Glomerular endothelial cell (primary cell): ENCODE measurements at places on chromosomes 2 and 18. TPM values are rescaled to one million over a fixed set of nuclear protein-coding genes. Genes with fewer than 3 reads are reported as not detected.

The GPR35 gene
- 0.23 and 0.24 TPM in 2 replicates for total RNA-seq

The ZNF397 gene
- total RNA-seq = 2.9 and 7.0 TPM in 2 replicates

The SP140 gene
- total RNA-seq = 0.10 TPM in 1 of 2 replicates, not detected in the other

GRCh38 chr2:241539616-241540374, 18.8 kb upstream of the BOK start:
- no peak for DNase-seq

DNA sequence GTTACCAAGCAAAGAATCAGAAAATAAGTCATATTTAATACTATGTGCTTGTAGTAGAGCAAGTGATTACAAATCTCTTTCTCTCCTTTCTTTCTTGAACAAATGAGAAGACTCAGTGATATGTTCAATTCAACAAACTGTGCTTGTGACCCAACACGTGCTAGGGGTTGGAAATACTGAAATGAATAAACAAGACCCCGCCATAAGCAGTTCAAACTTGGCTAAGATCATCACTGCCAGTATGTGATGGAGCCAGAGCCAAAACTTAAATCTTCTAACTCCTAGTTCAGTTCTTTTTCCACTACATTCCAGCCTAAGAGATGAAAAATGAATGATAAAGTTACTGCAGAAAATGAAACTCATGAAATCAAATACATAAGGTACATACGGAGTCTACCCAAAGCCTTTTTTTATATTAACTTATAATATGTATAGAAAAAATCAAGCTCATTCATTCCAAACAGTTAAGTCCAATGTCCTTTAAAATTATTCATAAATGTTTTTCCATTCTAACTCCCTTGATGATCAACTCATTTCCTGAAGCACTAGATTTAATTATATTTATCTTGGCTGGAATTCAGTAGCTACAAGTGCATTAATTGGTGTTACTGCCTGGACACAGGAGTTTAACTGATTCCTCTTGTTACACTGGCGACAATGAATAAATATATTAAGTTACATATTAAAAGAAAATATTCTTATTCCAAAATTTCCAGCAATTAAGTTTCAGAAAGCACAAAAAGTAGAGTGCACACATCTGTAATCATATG, 36.0 kb downstream of the GALNT3 start:
- DNase-seq = no peak

DNA sequence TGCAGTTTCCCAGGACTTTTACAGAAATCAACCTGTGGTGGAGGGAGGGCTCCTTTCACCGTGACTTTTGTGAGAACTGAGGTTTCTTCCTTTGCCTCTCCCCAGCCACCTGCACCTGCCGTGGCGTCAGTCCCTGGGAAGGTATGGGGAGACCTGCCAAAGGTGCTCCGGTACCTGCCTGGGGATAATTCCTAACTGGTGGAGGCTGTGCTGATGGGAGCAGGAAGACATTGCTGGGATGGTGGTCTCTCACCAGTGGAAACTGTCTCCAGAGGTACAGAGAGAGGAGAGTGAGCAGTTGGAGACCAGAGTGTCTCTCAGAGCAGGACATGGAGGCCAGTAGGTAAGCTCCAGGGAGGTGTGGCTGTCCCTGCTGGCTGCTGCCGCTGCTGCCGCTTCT, 52.6 kb downstream of the CIB4 start:
- DNase-seq = no peak

DNA sequence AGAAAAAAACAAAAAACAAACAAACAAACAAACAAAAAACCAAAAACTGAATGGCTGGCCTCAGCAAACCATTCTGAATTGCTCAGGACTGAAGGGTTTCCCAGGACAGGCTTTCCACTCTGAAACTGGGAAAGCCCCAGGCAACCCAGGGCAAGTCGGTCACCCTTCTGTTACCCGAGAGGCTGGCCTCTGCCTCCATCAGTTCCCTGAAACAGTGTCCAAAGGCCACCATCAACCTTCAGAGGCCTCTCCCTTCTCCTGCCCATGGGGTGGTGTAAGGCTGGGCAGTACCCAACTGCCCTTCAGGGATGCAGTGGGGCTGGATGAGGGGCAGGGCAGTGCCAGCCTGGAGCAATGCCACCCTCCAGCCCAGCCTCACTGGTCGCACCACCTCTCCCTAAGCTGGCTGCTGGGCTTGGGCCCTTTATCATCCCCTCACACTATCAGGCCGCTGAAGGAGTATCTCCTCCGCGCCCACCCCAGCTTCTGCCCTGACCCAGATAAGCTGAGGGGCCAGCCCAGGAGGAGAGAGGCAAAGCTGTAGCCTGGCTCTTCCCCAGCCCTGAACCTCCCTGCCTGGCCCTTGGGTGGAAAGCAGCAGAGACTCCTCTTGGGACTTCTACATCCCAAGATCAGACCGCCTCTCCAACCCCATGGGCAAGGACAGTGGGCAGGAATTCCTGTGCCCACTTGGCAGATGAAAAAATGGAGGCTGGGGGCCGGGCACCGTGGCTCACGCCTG, 35.9 kb downstream of the ZFP36L2 start:
- DNase-seq = no peak
